Non-pigmented ciliary epithelial cell (primary cell): ENCODE measurements at places on chromosomes 5 and 9.

GRCh38 chr9:127500399-127500798 lies 49.1 kb downstream of the LRSAM1 start:
- no peak for DNase-seq

- DNase-seq: no peak
These were observed 7.7 kb downstream of the TRIM32 start for GRCh38 chr9:116694785-116695291.

- no peak for DNase-seq
These were observed 3.5 kb downstream of the ALDH7A1 start for GRCh38 chr5:126591549-126591948.

- DNase-seq: no peak
These were observed 553 bp downstream of the MAP3K1 start for GRCh38 chr5:56815658-56816545.
